ENCODE measurements at places on chromosomes 1 and 21. TPM values are rescaled to one million over a fixed set of nuclear protein-coding genes. Genes with fewer than 3 reads are reported as not detected.

The OMA1 gene
- 5.9 TPM for total RNA-seq

The CNKSR1 gene
- total RNA-seq, result 9.9 TPM

The C1orf115 gene
- 30.5 TPM for total RNA-seq

The CD52 gene
- 2.8 TPM for total RNA-seq
